ENCODE measurements at places on chromosomes 7 and 10.

- no peak for DNase-seq
These were observed 105.6 kb downstream of the CDK6 start for GRCh38 chr7:92730808-92731207.

GRCh38 chr10:72344932-72345331 lies 9.8 kb downstream of the DNAJB12 start:
- DNase-seq, result no peak

DNA sequence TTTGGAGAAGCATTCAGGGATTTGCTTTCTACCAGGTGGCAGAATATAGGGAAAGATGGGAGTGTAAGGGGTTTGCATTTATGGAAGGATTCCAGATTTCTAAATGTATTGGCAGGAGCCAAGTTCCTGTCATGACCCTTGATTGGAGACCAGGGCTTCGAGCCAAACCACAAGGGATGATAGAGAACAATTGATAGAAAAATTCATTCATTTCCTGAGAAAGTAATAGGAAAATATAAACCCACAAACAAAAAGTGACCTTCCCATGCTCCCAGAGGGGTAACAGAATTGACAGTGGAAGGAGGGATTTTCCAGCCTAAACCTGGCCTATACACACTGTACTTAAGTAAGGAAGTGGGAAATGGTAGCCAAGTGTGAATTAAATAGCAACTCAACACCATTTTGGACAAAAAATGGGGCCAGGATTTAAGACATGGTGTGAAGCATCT lies 22.4 kb upstream of the IFIT2 start:
- no peak for DNase-seq

DNA sequence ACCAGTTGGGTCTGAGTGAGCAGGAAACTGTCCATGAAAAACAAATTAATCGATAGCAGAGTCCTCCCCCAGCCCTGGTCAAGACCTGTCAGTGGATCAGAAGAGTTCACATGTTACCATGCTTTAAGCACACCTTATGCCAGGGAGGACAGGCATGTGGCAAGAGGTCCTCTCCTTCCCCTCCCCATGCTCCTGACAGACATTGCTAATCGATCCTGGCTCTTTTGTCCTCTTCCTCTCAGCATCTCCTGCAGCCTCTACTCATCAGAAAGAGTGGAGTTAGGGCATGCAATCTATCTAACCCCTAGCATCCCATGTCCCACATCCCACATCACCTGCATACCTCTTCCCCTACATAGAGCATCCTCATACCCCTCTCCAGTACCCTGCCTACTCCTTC lies 117.1 kb upstream of the TCF7L2 start:
- no peak for DNase-seq

DNA sequence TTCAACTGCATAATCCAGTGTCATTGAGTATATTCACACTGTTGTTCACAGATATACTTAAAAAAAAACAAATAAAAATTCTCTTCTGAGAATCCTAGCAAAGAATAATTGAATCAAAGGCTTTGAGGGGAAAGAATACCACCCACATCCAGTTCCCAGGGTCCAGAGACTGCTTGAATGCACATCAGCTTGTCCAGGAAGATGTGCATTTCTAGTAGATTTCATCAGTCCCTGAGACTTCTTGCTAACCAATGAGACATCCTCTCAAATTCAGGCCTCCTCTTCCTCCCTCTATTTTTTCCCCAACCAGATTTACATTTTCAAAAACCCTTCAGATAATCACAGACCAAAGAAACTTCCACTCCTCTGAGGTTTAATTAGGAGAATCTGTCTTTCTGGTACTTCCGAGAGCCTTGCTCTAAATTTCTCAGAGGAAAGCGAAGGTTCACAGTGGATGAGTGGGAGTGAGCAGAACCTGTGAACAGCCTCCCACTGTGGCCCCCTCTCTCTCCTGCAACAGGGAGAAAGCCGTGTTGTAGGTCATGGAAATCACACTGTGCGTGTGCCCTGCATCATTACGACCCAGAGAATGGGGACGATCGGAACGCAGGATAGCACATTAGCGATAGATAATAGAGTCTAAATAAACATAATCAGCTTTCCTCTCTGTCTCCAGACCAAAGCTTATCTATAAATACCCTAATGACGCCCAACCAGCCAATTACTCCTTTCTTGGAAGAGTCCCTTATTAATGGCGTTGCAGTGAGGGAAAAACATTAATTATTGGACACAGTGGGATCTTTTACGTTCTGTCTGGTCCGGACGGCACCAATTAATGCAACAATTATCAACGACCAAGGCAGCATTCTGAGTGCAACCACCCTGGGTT lies 212.5 kb downstream of the EMX2 start:
- DNase-seq, result peak; percentile 63

DNA sequence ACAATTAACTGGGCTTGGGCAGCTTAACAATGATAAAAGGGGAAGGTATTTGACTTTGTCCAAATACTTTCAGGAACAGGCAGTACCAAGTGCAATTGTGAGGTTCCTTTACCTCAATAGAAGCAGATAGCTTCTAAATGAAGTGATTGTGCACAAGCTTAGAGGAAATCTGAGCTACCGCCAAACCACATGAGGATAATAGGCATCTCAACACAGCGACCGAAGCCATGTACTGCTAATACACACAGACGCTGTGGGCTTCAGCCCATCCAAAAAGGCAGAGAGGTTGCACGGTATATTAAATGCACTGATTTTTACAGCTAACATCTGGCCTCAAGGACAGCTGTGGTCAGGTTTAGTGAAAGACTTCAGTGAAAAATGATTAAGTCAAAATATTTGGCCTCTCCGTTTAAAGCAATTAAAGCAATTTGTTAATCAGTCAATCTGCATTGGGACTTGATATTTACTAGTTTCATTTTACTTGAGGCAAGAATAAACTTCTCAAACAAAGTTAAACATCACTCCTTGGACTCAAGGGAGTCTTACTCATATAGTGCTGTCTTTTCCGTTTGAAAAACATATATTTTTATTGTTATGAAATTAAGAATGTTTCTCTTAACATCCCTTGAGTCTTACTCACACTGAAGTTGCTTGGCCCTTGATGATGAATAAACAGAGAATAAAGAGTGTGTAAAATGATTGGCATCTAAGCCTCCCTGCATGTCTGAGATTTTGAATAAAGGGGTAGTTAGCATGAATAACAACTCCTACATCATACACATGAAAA lies 306.3 kb downstream of the C7orf25 start:
- peak; percentile 52 for DNase-seq

DNA sequence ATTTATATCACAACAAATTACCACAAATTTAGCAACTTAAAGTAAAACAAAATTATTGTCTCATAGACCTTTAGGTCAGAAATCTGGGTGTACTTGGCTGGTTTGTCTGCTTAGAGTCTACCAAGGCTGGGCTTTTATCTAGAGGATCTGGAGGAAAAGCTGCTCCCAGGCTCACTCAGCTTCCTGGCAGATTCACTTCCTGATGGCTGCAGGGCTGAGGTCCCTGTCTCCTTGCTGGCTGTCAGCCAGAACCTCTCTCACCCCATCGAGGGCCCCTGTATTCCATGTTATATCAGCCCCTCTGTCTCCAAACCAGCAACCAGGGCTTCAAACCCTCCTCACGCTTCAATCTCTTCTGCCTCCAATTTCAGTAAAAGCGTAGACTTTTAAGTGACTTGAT lies 734.9 kb downstream of the NRG3 start:
- no peak for DNase-seq

GRCh38 chr7:158448430-158449100 lies 139.1 kb downstream of the PTPRN2 start:
- DNase-seq, result no peak

DNA sequence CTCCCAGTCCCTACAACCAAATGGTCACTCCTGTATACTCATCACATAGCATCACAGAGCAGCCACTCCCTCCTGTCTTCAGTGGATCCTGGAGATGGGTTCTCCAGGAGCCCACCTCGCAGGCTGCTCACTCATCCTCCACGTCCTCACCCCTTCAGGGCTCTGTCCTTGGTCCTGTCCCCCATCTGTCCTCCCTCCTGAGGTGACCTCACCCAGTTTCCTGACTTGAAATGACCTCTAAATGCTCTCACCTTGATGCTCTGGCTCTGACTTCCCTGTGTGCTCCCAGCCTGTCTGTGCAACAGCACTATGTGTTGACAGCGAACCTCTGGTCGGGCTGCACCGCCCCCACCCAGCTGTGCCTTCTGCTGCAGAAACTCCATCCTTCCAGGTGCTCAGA lies 2.1 kb upstream of the PPP2R2D start:
- DNase-seq, result no peak

DNA sequence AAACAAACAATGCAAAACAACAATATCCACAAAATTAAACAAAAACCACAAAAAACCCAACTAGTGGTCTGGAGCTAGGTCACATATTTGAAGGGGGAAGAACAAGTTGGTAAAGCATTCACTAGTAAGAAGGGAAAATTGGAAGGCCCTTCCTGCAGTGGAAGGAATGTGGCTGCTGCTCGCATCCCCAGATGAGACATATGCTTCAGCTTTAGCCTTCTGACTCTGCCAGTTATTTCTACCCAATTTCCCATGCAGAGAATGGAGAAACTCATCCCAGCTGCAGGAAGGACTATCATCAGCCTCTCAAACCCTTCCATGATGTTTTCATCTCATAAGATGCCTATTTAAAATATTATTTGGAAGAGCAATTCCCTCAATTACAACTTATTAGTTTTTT lies 176.6 kb downstream of the BMPER start:
- no peak for DNase-seq

GRCh38 chr10:114045136-114046086 lies 1.7 kb downstream of the ADRB1 start:
- DNase-seq, result peak; percentile 58

DNA sequence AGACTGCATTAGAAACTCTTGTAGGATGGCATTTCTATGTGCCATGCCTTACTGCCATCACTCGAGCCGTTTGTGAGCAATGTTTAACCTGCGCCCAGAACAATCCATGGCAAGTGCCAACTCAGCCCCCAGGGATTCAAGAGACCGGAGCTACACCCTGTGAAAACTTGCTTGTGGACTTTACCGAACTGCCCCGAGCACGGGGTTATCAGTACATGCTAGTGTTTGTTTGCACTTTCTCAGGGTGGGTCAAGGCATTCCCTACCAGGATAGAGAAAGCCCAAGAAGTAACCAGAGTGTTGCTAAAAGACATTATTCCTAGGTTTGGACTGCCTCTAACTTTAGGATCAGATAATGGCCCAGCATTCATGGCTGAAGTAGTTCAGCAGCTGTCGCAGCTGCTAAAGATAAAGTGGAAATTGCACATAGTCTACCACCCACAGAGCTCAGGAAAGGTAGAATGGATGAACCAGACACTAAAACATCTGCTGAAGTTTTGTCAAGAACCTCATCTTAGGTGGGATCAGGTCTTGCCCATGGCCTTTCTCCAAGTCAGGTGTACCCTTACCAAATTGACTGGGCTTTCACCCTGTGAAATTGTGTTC lies 8.9 kb upstream of the CYREN start:
- DNase-seq, result no peak

Data from retina (tissue), 1 donor.